ENCODE measurements at places on chromosomes 6 and 20.
A peak's percentile ranks its signal among the peaks of the same experiment; 100 is the strongest.

GRCh38 chr6:63734923-63735322 is 99.3 kb downstream of the PHF3 start:
- DNase-seq, result no peak

GRCh38 chr6:50112981-50113857 is 63.5 kb upstream of the DEFB112 start:
- DNase-seq, result no peak

- no peak for DNase-seq
These were observed 50.9 kb downstream of the ILRUN start for GRCh38 chr6:34645627-34646026.

DNA sequence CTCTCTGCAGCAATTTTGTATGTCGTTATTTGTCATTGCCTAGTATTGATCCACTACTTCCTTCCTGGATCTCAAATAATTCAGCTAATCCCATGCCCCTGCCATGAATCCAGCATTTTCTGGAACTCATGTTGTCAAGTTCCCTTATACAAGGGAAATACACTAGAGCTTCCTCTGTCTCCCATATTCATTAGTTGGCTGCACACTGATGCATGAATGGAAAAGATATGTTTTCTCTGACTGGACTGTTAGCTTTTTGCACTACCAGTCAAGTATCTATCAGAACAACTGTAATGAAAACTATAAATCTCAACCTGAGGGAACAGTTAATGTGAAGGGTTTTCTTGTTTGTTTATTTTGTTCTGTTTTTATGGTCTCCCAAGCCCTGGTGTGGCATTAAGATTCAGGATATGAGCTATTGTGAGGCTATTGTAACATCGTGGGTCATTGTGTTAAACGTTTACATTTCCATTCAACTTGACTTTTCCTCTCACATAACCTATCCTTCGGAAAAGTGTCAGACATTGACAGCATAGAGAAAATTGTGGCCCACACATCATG is 102.5 kb upstream of the FAM8A1 start:
- DNase-seq, result no peak

- DNase-seq, result no peak
These were observed at the start of gene DEFB116 for GRCh38 chr20:31308535-31309162. Gene DEFB116, minus strand, starts transcription at chr20:31308585. Its CDS starts 0 bp downstream, at chr20:31308585.

GRCh38 chr6:160102956-160103824 is 18.4 kb upstream of the SLC22A1 start:
- no peak for DNase-seq

- DNase-seq, result no peak
These were observed 75.4 kb upstream of the FRMD1 start for GRCh38 chr6:168154263-168154917.

GRCh38 chr6:142884214-142885035 is 60.6 kb downstream of the HIVEP2 start:
- no peak for DNase-seq

- DNase-seq, result peak; percentile 60
These were observed 538.3 kb upstream of the BTBD3 start for GRCh38 chr20:11379257-11380011.

DNA sequence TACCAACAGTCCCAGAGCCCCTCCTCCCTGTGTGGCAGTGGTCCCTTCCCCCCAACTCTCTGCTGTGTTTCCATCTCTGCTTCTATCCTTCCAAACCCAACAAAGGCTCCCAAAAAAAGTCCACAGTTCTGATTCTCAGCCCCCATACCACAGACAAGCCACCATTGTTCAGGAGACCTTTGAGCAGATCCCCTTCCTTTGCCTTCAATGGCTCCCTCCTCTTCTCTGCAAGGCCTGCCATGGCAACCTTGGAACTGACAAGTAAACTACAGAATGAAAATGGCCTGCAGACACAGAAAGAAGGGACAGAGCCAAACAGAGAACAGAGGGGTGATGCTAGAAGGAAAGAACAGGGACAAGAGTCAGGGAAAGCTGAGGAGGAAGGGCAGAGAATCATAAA is 23.2 kb downstream of the OR2H2 start:
- no peak for DNase-seq

DNA sequence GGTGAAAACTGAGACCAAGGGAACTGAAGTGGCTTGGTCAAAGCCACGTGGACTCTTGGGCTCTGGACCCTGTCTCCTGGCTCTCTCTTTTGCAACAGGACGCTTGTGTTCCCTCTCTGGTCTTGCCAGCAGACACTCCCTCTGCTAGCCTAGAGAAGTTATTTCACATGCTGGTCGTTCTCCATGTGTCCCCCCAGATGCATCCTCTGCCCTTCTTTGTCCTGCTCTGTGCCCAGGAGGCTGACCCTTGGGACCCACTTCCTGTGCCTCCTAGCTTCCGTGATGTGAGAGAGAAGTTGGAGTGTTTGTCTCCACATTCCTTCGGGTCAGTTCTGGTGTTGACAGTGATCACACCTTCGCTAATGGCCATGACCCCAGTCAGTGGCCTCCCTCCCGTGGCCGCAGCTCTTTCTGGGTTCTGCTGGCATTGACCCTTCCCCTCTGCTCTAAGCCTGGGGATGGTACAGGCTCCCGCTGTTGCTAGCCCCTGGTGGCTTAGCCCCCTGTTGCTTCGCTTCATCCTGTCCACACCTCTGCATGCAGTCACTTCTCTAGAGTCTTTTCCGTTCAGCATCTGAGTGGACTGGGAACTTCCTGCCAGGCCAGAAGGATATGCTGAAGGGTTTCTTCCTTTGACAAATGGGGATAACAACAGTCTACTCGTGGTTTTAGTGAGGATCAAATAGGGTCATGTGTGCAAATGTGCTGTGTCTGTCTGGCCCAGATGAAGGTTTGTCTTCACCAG is 70.1 kb upstream of the BMP2 start:
- no peak for DNase-seq

DNA sequence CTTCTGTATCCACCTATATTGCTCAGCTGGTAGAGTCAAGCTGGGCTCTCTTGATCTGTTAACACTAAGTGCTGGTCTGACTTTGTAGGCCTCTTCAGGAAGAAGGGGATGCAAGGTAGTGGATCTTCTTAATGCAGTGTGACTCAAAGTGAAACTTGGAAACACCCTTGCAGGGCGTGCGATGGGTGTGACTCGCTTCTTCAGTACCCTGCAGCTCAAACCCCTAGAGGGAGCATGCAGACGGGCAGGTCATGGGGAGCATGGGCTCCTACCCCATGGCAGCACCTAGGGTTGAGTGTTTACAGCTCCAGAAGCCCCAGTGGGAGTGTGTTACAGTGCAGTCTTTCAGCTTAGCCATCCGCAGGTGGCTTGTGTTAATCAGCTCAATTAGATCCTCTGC is 757 bp upstream of the SAMD3 start:
- DNase-seq, result no peak

DNA sequence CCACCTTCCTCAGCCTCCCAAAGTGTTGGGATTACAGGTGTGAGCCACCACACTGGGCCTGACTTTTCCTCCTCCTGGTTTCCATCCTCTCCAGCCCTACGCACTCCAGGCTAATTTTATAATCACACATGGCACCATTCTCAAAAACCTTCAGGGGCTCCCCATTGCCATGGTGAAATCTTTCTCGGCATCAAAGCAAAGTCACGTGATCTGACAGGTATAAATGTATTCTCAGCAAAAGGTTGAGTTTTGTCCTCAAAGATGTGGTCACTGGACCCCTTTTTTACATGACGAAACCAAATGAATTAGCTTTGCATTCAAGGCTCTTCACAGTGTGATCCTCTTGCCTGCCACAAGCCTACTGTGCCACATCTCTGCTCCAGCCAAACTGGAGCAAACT is 15.5 kb downstream of the ARMC12 start:
- DNase-seq, result no peak

DNA sequence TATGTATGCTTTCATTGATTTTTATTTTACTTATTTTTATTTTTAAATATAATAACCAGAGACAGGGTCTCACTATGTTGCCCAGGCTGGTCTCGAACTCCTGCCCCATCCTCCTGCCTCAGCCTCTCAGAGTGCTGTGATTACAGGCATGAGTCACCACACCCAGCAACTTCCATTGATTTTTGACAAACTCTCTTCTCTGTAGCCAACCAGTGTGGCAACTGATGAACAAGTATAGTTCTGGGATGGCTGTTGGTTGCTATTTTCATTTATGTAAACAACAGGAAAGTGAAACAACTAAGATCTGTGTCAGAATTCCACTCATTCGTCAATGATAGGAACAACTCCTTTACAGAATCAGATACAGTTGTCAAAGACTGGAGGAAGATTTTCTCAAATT is 356.7 kb upstream of the JARID2 start:
- DNase-seq, result no peak

DNA sequence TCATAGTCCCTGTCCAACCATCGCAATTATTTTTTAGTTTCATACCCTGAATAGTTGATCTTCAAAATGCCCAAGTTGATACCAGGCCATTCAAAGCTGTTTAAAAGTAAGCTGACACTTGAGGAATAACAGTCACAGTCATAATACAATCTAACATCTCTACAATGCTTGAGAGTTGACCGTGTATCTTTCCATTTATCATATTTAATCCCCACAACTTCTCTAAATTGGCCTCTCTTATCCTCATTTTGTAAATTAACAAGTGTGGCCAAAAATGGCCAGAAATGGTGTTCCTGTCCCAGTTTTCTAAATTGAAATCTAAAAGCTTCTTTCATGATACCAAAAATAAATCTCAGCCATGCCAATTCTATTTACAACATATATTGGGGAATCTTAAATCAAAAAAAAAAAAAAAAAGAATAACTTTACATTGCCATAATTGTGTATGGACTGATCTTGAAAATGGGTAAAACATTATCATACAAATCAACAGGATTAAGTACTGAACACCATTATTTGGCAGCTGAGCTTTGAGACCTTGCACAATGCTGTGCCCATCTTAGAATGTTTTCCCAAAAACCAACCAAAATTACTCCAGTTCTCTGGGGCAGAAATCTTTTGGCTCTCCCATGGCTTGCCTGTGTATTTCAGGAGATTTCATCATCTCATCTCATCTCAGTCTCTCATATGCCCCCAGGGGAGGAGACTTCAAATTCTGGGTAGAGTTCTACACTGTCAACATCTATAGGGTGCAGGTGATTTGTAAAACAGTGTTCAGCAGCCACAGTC is 448.7 kb upstream of the JARID2 start:
- no peak for DNase-seq

- no peak for DNase-seq
These were observed 3.1 kb downstream of the CCDC28A start for GRCh38 chr6:138776659-138777058.

GRCh38 chr6:146543211-146543939 is at the start of gene RAB32:
Gene RAB32, plus strand, starts transcription at chr6:146543833. Its CDS starts 39 bp downstream, at chr6:146543872.
- DNase-seq, result peak; percentile 31

GRCh38 chr6:81708113-81708699 is 44.3 kb downstream of the TENT5A start:
- DNase-seq, result no peak

DNA sequence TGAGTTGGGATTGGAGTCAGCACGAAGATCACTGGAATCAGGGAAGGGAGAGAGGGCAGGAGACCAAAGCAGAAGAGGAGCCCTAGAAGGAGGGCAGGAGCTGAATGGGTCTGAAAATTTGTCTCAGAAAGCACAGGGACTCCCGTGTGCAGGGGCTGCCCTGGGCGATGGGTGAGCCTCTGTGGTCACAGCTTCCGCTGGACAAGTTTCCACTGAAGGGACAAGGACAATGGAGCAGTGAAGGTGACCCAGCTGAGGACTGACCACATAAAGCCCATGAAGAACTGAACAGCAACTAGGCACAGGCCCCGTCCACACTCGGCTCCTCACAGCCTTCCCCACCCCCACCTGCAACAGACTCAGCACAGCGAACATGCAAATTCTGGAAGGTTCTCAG is 3.5 kb downstream of the HLA-C start:
- DNase-seq, result no peak

DNA sequence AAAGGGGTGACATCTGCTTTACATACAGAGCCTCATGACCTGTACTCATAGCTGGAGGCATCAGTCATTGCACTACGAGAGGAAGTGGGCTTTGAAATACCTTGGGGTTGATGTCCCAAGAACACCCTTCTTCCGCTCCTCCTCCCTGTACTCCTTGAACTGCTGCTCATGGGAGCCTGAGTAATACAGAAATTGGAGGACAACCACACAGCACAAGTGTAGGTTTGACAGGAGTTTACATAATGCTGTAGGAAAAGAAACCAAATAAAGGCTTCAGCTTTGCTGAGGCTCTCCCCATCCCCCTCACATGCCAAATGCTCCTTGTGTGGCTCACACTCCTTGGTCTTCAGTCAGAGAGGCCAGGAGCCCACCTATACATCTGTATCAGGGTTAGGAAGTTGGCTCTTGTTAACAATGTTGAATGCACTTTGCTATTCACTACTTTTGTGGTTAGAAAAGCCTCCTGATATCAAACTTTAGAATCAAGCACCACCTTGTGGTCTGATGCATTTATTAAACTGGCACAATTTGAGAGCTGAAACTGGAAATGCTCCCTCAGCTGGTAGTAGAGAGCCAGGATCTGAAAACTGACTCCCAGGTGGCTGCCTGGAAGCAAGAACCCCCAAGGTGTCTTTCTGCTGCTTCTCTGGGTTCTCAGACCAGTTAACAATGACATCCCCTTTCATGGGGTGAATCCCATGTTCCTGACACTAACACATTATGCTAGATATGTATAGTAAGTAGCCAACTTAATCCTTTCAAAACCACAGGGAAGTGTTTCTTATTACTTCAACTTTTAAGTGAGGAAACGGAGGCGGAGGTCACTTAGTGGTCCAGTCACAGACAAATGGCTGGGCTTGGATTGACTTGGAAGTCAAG is 56.2 kb upstream of the EDN1 start:
- peak; percentile 66 for DNase-seq

GRCh38 chr6:89350281-89350966 is 2.1 kb downstream of the UBE2J1 start:
- no peak for DNase-seq

- no peak for DNase-seq
These were observed 15.9 kb downstream of the DDO start for GRCh38 chr6:110399219-110400071.

- no peak for DNase-seq
These were observed 6.5 kb upstream of the SLC22A16 start for GRCh38 chr6:110482774-110483400.

GRCh38 chr6:148364056-148364824 is 21.6 kb downstream of the SASH1 start:
- DNase-seq, result no peak

- DNase-seq, result no peak
These were observed 63.2 kb upstream of the DUSP22 start for GRCh38 chr6:228881-229651.

- peak; percentile 62 for DNase-seq
These were observed 996 bp upstream of the SEC23B start for GRCh38 chr20:18506744-18507143.

- DNase-seq, result no peak
These were observed 17.2 kb downstream of the SCUBE3 start for GRCh38 chr6:35230950-35231349.

DNA sequence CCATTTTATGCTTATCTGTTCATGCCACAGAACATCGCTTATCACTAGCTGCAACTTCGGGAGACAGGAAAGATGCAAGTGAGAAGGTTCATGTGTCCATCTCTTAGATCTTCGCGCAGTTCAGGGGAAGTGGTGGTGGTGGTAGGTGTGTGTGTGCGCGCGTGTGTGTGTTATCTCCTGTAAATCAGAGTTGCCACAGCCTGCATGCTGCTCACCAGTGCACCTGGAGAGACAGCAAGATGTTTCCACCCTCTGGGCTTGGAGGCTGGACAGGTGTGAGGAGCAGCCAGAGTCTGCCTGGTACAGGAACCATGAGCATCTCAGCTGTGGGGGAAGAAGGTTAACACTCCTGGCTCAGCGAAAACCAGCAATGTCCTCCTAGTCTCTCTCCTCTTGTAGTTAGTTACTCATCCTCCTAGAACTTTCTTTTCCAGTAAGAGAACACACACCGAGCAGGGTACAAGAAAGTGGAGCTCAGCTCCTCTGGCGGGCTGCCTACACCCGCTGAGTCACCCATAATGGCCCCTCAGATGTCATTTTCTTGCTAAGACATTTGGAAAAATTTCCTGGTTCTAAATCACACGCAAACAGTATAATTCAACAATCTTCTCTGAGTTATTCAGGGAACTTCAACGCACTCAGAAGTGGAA is 5.1 kb upstream of the TUBB1 start:
- no peak for DNase-seq
